Karpas-422 (cell line): ENCODE measurements at places on chromosomes 3 and 15.

- peak; percentile 73 for DNase-seq
These were observed 421 bp downstream of the KLHL18 start for GRCh38 chr3:47283193-47283537.

DNA sequence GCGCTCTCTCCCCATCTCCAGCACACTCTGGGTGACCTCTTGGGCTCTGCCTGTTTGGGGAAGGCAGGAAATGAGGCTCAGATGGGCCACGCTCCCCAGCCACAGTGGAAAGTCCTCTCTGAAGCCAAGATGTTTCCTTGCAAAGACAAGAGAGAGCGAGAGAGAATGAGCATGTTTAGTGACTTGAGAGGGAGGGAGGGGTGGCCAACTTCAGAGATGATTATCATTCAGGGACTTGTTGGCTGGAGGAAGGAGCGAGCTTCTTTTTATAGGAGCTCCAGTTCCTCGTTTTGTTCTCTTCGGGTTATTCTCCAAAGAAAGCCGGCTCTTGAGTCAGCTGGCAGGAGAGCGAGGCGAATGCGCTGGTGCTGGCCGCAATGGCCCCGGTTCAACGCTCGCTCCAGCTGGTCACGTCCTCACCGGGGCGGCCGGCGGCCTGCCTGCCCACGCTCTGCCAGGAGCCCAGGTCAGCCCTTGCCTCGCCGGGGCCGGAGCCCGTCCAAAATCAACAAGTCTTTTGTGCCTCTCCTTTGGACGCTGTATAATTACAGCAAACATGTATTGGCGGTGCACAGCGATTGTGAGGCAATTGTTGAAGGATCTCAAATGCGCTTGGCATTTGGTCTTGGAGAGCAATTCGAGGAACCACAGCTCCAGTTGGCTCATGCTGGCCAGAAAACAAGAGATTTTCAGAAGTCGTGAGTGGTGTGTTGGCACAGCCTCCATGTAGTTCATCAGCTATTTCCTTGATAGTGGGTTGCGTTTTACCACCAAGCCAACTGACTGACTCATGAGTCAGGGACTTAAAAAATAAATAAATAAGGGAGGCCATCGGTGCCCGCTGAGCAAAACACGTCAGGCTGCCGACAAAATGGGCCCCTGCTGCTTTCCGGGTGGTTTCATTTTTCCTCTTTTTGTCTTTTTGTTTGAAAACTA lies 288.6 kb downstream of the UACA start:
- DNase-seq, result no peak

DNA sequence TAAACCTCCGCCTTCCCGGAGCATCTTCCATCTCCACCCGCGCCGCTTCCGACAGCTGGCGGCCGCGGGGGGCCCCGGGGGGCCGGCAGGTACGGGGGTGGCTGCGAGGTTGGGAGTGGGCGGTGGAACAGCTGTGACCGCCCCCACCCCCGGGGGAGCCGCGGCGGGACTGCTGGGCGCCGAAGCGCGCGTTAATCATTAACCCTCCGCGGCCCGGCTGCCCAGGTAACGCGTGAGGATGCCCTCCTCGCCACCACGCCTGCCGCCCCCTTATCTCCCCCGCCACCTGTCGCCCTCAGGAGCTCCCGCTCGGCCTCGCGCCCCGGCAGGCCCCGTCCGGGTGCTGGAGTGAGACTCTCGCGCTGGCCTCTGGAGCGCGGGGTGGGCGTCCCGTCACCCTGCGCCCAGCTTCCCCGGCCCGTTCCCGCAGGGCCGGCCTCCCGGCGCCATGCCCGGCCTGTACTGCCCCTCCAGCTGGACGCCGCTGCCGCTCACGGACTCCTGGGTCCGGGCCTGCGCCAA lies 757 bp downstream of the VWA5B2 start:
- no peak for DNase-seq

GRCh38 chr3:188497021-188497420 lies 343.1 kb downstream of the LPP start:
- DNase-seq, result no peak

- no peak for DNase-seq
These were observed 428.5 kb upstream of the PROK2 start for GRCh38 chr3:72213296-72214065.

DNA sequence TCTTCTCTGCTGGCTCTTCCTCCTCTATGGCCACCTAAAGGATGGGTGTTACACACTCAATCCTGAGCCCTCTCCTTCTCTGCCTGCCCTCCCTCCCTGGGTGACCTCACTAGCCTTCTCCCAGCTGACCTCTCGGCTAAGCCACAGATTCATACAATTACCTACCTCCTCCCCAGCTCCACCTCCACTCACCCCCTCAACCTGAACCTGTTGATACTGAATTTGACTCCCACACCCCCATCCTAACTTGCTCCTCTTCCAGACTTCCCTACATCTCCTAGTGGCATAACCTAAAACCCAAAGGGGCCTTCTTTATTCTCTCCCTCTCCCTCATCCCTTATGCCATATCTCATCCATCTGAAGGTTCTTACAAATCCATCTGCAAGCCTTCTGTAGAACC lies 17.1 kb downstream of the HOMER2 start:
- no peak for DNase-seq

GRCh38 chr15:23395832-23396231 lies 41.3 kb downstream of the GOLGA8S start:
- DNase-seq, result no peak

DNA sequence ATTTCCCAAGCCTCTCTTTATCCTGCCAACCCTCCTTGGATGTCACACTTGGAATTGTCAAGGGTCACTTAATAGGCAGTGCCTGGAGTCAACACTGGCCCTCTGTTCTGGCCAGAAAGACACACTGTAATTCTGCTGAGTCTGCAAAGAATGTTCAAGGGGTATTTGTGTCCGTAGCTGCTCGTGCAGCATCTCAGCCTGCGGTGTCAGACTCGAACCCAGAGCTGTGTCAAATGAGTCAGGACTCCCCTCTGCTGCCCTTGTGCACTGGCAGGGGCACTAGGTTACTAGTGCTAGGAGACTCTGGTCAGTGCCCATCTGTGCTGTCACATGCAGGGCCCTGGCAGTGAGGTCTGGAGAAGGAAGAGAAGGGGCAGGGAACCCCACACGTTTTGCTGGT lies 795 bp upstream of the AHSG start:
- DNase-seq, result no peak

DNA sequence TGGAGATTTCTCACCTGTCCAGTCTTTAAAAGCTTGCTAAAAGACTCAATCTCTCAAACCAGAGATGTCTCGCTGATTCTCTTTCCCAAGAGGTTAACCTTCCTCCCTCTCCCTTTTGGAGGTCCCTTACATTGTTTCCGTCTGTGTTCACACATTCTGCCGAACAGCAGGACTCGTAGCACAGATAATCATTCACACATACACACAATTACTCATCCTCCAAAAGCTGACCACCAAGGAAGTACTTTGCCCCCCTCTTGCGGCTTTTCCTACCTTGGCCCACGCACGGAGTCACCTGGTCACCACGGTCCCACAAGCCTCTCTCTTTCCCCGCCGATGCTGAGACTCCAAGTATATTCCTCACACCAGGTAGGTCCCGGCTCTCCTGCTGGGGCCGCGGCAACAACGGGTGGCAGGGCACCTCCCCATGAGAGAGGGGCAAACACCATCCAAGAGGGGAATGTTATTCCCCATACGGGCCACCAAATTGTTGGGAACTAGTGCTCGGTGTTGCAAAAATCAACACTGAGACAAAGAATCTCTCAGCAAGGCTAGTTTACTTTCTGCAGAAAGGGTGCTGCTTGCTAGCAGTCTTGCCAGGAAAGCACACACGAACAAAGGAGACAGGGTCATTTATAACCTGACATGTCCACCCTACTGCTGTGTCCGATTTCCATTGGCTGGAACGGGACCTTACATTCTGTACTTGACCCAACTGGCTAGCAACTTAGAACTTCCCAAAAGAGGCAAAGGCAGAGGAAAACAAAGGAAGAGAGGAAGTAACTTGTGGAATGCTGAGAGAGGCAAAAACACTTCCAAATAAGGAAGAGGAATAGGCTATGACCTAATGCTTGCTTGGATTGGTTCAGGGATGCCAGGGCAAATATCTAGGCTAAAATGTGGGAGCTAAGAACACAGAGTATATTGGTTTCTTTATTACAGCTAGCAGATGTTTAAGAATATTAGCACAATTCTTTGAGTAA lies 102.1 kb upstream of the NECTIN3 start:
- DNase-seq, result no peak

DNA sequence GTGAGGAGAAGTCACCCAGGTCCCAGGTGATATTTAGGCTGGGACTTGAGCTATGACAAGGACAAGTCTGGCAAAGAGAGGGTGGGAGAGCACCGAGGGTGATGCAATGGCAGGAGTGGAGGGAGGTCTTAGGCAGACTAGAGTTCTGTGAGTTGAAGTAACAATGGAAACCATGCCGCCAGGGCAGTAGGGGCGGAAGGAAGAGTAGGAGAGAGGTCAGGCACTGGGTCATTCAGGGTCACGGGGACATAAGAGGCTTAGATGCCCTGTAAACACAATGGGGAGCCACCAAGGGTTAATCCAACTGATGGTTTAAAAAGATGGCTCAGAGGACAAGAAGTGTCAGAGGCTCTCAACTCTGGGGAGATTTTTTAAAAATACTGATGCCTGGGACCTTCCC lies 199.7 kb upstream of the LRTM1 start:
- DNase-seq, result no peak

- DNase-seq, result no peak
These were observed 24.8 kb downstream of the REC114 start for GRCh38 chr15:73467758-73468157.

DNA sequence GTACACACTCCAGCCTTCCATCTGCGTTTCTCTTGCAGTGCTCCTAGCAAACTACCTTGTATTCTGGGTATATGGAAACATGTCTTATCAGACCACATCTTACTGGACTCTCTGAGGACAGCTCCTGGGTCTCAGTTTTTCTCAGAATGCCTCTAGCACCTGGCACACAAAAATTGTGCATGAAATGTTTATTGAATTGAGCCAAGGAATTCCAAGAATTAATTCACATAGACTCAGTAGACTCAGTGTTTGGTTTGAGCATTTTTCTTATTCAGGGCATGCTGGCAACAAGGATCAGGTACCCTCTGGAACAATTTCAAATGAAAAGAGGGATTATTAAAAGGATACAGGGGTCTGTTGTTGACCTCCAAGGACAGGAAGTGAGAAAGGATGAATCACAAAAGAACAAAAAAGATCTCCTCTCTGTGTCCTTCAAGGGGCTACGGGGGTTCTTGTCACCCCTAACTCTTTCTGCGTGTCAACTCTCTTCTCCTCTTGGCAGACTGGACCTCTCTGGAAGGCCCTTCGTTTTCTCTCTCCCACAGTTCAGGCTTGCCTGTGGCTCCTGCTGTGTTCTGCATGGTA lies 270.0 kb upstream of the HES1 start:
- DNase-seq, result no peak

GRCh38 chr3:3707858-3708768 lies 91.1 kb upstream of the LRRN1 start:
- no peak for DNase-seq

DNA sequence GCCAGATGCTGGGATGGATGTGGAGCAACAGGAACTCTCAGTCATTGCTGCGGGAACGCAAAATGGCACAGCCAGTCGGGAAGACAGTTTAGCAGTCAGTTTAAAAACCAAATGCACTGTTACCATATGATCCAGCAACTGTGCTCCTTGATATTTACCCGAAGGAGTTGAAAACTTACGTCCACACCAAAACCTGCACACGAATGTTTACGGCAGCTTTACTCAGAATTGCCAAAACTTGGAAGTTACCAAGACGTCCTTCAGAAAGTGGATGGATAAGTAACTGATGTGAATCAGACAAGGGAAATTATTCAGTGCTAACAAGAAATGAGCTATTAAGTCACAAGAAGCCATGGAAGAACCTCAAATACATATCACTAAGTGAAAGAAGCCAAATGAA lies 36.1 kb upstream of the SLC41A3 start:
- no peak for DNase-seq

DNA sequence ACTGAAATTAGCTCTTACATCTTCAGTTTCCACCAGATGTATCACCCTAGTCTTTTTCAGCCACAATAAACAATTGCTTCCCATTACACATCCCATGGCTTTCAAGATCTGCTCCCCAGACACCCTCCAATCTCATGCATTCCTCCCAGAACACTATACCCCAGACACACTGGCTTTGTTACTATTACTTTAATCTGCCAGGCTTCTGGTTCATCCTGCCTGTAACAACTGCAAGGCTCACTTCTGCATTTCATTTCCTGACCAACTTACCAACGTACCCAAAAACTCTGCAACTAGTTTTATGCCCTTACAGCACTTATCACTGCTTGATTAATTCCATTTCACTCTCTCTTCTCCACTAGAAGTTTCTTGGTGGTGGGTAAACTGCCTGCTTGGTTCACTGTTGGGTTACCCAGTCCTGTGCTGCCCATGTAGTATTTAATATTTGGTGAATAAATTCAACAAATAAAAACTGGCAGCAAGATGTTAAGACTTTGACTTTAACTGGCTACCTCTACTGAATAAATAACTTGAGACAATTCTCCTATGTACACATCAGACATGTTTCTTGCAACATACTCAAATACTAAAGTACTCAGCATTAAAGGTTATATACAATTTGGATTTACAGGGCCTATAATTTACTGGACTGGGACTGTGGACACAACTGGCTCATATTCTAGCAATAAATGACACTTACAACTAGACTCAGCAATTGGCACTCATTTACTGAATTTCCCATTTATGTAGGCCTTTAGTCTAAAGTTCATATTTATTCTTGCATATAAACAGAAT lies 2.7 kb downstream of the RPL22L1 start:
- peak; percentile 64 for DNase-seq

DNA sequence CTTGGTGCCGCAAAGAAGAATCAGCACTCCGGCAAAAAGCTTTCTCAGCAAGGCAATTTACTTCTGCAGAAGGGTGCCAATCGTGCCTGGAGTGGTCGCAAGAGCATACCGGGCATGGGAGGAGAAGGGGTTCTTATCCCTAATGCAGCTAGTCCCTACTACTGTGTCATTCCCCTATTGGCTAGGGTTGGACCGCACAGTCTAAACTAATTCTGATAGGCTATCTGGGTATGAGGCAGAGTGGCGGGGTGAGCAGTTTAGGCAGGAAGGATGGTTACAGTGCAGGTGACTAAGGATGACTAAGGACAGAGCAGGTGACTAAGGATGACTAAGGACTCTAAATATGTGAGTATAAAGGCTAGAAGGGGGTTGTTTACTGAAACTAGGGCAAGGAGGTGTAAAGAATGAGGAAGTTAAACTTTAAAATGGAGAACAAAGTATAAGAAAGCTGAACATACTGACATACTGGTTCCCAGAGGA lies 52.9 kb downstream of the PGBD4 start:
- DNase-seq, result no peak

DNA sequence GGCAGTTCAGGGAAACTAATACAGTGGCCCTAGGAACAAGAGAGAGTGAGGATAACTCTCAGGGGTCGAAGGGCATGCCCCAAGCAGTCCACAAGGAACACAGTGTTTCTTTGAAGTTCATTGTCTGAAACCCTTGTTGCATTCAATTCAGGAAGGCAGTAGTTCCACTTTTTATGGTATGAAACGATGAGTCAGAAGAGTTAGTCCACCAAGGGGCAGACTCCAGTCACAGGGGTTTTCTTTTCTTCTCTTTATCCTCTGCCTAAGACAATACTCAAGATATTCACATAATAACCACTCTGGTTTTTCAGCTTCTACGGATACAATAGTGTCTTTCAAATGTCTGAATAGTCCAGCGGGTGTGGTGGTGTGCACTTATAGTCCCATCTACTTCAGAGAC lies 23.7 kb upstream of the TICRR start:
- DNase-seq, result no peak
